ENCODE measurements at places on chromosomes 4 and X. TPM values are rescaled to one million over a fixed set of nuclear protein-coding genes. Genes with fewer than 3 reads are reported as not detected.

The WAS gene
- 6.1 TPM for total RNA-seq

The GRIA2 gene
- 0.71 TPM for total RNA-seq

The TMEM154 gene
- total RNA-seq, result 0.55 TPM

The FREM3 gene
- not detected for total RNA-seq

DNA sequence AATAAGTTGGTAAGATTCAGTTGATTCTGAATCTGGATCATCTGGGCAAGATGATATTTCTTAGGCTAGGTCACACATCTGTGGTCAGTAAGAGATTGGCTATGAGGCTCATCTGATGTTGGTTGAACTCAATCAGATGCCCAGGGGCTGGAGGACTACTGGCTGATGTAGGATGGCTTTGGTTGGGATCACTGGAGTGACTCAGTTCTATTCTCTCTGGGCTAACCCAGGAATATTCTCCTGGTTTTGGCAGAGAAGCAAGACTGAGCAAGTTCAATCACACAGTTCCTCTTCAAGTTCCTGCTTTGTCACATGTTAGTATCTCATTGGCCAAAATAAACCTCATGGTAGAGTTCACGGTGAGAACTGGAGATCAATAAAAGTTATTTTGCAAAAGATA lies 902.3 kb upstream of the SLIT2 start:
- no peak for DNase-seq

DNA sequence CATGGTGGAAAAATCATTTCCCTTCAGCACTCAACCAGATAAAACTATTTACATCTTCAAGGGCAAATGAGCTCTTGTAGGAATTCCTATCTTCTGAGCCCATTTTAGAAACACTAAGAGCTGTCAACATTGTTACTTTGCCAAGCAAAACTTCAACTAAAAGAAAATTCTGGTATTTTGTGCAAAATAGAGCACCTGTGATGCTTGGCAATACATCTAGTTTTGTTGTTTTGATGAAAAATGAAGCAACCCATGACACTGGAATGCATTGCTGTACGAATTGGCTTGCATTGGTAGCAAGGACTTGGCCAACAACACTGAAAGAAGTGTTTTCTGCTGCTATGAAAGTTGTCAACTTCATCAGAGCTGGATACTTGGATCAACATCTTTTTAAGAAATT lies 194.4 kb downstream of the COX18 start:
- no peak for DNase-seq

DNA sequence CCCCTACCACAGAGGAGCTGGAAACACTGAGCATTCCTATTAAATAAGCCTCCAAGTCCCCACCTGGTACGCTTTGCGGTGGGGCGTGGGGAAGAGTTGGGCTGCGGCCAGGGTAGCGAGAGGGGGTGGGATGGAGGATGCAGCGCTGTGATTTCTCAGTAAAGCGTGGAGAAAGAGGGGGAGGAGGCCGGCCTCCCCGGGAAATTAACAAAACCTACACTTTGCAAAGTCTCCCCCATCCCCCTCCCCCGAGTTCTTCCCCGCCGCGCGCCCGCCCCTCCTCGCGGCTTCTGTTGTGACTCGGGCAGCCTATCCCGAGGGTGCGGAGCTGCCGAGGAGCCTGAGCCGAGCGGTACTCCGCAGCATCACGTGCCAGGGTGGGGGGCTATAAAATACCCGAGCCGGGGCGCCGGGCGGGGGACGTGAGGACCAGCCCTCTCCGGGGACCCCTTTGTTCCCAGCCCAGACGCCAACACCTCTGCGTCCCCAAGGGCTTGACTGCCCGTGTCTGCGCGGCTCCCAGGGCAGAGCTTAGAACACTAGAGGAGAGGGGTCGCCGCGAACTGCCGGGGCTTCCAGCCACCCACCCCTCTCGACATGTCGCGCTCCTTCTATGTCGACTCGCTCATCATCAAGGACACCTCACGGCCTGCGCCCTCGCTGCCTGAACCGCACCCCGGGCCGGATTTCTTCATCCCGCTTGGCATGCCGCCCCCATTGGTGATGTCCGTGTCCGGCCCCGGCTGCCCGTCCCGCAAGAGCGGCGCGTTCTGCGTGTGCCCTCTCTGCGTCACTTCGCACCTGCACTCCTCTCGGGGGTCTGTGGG lies at the start of gene GSX2:
Gene GSX2 (plus strand): TSS at position 416 of the 827 bp plus-strand sequence. CDS start 182 bp downstream, at position 598.
- no peak for DNase-seq

DNA sequence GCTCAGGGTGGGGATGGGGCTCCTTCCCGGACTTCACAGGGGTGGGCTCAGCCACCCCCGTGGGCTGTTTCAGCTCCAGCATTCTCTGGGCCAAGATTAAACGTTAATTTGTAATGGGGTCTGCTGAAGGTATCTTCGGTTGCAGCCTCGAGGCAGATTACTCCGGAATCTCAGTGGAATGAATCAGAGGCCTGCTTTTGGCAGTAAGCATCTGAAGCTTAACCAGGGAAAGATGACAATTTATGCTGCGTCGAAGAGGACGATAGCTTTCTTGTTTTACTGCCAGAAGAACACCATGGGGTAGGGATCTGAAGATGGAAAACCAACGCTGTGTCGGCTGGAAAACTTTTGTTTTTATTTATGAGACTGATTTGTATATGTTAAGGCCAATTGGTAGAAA lies 129.2 kb upstream of the MSX1 start:
- DNase-seq, result no peak

- DNase-seq, result no peak
These were observed 92.7 kb downstream of the SYNPO2 start for GRCh38 chr4:118981171-118981838.

GRCh38 chrX:46587753-46588171 lies 14.2 kb downstream of the CHST7 start:
- no peak for DNase-seq

DNA sequence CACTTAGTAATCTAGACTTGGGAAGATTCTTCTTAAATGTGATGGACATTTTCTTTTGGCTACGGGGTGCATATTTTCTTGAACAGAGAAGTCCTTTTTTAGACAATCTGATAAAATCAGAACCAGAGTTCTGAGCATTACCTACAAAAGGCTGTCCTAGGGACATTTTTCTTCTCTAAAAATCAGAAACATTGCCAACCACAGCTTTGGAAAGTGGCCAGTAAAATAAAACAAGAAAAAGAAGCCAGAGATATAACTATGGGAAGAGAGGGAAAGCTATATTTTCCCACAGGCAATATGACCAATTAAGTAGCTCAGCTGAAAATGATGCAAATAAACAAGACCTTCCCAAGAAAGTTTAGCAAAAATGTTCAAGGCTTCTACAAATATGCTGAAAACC lies 55.9 kb downstream of the MXRA5 start:
- DNase-seq, result no peak

GRCh38 chr4:2343476-2343875 lies 75.0 kb downstream of the ZFYVE28 start:
- peak; percentile 30 for DNase-seq

Data from sigmoid colon (tissue), 7 donors.